ENCODE measurements at places on chromosomes 5 and 9. TPM values are rescaled to one million over a fixed set of nuclear protein-coding genes. Genes with fewer than 3 reads are reported as not detected.
A peak's percentile ranks its signal among the peaks of the same experiment; 100 is the strongest.

Gene GPR150
- 2.1 TPM for polyA plus RNA-seq

Gene FRMD3
- polyA plus RNA-seq, result 5.1 TPM

Gene FOXD4L5
- not detected for polyA plus RNA-seq

Gene SH3GL2
- polyA plus RNA-seq, result 3.3 TPM

Gene SNCAIP
- polyA plus RNA-seq, result 0.54 TPM

DNA sequence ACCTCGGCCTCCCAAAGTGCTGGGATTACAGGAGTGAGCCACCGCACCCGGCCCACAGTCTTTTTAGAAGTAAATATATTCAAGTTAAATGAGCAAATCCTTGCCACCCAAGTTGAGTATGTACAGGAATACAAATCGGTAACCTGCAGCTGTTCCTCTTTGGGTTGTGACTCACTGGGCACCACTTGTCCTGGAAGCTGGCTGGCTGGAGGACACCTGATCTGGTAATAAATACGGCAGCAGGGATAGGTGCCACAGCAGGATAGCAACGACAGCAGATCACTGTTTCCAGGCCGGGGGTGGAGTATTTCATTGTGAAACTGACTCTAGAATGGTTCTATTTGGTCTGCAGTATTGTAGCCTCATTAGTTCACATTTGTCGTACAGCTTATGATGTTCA lies 35.7 kb upstream of the SLC36A2 start:
- no peaks in the 10 kb centered on the region for H3K4me1 ChIP-seq
- no peak overlapping the region for H3K4me3 ChIP-seq
- H3K36me3 ChIP-seq, result no peaks in the 10 kb centered on the region
- H3K27ac ChIP-seq, result no peak overlapping the region

DNA sequence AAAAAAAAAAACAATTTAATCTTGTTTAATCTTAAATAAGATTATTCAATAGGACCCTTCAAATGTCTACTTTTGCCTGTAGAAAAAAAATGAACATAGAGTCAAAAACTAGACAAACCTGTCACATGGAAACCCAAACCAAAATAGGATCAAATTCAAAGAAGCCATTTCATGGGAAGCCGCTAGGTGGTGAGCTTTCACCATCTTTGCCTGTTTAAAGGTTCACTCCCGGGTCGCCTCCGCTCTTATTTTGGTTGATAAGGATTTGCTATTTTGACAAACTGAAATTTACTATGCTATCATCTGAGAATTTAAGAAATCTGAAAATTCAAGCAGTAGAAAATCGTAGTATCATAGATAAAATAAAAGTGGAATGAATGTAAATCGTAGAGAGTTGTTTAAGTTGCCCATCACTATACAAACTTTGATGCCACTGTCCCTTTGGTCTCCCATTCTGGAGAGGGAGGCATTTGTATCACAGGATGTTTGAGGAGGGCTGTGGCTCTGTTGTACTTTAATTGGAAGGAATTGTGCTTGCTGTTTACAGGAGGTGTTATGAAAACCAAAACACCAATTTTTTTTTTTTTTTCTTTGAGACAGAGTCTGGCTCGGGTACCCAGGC lies 43.5 kb upstream of the DNAH5 start:
- H3K27ac ChIP-seq, result no peak overlapping the region
- no peak overlapping the region for H3K4me3 ChIP-seq
- no peaks in the 10 kb centered on the region for H3K4me1 ChIP-seq
- DNase-seq, result peak; percentile 45

DNA sequence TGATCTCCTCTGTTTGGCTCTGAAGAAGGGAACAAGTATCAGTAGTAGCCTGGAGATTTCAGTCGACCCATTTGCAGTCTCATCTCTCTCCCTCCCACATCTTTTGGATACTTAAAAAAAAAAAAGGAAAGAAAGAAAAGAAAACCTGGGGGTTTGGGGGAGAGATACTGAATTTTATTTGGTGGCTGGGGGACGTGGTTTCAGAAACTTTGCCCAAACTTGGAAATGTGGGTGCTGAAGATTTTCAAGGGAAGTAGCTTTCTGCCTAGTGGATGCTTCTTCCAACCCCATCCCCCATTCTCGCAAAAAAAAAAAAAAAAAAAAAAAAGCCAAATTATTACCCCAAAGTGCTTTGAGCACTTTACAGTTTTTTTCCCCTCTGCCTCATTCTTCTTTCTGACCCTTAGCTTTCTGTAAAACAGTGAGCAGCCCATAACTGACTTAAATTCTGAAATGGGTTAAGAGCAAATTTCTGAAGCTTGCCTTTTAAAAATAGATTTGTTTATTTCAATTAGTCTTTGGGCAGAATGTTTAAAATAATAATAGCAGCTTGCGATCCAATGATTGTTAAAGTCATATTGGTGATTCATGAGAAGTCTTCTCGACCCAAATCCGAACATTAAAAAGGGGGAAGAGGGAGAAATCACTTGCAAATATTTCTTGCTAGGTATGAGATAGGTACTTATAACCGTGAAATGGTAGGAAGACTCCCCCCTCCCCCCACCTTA lies 894 bp downstream of the FST start:
- DNase-seq, result no peak
- peaks cover 2% of the 10 kb centered on the region for H3K36me3 ChIP-seq
- peaks cover 10% of the 10 kb centered on the region for H3K4me1 ChIP-seq
- H3K4me3 ChIP-seq, result peak overlapping the region; percentile 4

- H3K27me3 ChIP-seq, result no peaks in the 10 kb centered on the region
- no peaks in the 10 kb centered on the region for H3K4me1 ChIP-seq
- no peak for DNase-seq
- no peak overlapping the region for H3K27ac ChIP-seq
Observed at GRCh38 chr5:116695681-116696080, 121.1 kb upstream of the SEMA6A start.

GRCh38 chr5:157963761-157964160 lies 104.8 kb upstream of the CLINT1 start:
- no peak for DNase-seq
- H3K4me1 ChIP-seq, result no peaks in the 10 kb centered on the region
- H3K27me3 ChIP-seq, result no peaks in the 10 kb centered on the region
- no peaks in the 10 kb centered on the region for H3K36me3 ChIP-seq

Measured in small intestine (tissue), 16 donors.